ENCODE measurements at places on chromosomes 13 and 19.
A peak's percentile ranks its signal among the peaks of the same experiment; 100 is the strongest.

- DNase-seq = no peak
Observed at GRCh38 chr13:103007427-103007762, 58.8 kb downstream of the SLC10A2 start.

- DNase-seq = no peak
Observed at GRCh38 chr19:2003874-2004273, 11.6 kb downstream of the BTBD2 start.

DNA sequence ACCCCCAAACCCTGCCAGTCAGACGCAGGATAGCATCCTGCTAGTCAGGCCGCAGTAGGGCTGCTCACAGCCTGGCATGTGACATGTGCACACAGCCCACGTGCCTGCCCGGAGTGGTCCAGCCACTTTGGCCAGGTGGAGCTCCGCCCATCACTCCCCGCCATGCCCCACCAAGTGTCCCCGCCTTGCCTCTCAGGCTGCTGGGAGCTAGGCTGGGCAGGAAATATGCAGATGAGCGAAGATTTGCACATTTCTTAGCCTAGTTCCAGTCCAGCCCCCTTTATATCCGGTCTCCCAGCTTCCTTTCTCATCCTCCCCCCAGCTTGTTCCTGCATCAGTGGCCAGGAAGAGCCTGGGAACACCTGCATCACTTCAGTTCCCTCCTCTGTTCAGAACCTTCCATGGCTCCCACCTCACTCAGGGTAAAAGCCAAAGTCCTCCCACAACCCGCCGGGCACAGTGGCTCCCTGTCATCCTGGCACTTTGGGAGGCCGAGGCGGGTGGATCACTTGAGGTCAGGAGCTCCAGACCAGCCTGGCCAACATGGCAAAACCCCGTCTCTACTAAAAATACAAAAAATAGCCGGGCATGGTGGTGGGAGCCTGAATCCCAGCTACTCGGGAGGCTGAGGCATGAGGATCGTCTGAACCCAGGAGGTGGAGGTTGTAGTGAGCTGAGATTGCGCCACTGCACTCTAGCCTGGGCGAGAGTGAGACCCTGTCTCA is 2.3 kb upstream of the DOCK6 start:
- peak; percentile 88 for DNase-seq

- no peak for DNase-seq
Observed at GRCh38 chr13:51559946-51560735, 24.1 kb upstream of the WDFY2 start.

- DNase-seq = no peak
Observed at GRCh38 chr13:46057256-46058015, 4.9 kb upstream of the ZC3H13 start.

- no peak for DNase-seq
Observed at GRCh38 chr13:76950101-76950500, 1.8 kb downstream of the ACOD1 start.

DNA sequence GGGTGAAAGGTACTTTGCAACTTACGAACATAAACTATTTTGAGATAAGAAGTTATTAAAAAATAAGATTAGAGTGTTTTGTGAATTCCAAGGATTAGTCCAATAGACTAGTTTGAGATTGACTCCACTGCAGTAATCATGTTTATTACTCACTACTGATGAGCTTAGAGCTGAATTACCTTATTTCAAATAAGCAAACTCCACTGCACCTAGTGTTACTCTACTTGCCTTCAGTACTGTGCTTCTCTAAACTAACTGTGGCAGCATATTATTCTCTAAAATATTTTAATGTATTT is 111.7 kb downstream of the MIPEP start:
- DNase-seq = no peak

- no peak for DNase-seq
Observed at GRCh38 chr19:31678421-31678820, 329.2 kb upstream of the TSHZ3 start.

- DNase-seq = no peak
Observed at GRCh38 chr13:106367361-106367971, 168.0 kb downstream of the EFNB2 start.

DNA sequence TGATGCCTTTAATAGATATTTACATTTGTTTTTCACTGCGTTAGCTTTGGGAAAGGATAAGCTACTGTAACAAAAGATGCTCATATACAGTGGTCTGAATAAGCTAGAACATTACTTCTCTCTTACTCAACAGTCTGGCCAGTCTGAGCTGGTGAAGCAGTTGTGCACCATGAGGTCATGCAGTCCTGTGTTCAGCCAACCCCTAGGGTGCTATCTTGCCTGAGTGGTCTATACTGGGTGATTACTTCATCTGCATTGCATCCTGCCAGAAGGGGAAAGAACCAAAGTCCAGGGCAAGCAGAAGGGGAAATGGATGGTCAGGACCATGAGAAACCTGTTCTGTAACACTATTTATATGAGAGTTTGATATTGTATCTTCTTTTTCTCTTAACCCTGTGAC is 31.5 kb downstream of the ERCC5 start:
- no peak for DNase-seq

GRCh38 chr19:12777217-12778016 is 2.1 kb upstream of the HOOK2 start:
- peak; percentile 88 for DNase-seq

DNA sequence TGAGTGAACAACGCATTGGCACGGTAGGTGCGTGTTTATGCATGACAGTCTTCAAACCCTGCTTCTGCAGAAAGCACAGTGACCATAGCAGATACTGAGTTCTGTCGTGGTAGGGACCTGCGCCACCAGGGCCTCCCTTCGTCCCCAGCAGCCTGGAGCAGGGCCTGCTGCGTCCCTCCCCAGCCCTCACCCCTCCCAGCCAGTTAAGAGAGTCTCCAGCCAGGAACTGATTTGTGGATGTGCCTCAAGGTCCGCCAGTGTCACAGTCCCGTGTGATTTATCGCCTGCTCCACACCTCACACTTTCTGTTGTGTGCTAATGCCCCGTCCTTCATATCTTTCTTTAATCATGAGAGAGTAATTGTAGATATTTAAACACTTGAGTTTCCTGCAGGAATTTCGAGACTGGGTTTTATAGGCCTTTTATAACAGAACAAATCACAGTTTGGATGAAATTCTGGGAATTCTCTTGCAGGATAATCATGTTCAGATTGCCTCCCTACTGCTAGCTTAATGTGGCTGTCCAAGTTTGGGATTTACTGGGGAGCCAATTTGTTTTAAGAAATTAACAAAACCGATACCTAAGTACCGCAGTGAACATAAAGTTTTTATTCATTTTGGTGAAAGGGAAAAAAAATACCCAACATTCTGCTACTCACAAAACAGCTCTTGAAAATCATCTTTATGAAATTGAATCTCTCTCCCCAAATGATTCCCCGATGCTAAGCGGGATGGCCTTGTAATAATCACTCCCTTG is 438.6 kb downstream of the TSHZ3 start:
- no peak for DNase-seq

- DNase-seq = no peak
Observed at GRCh38 chr13:22846551-22846950, 334.2 kb upstream of the SGCG start.

Data from left lung (tissue), 14 donors.